ENCODE measurements at places on chromosomes 12 and 14.

GRCh38 chr14:63045612-63046320 is 508 bp upstream of the KCNH5 start:
- peak; percentile 20 for DNase-seq

GRCh38 chr12:13942826-13943225 is 38.6 kb downstream of the GRIN2B start:
- no peak for DNase-seq

DNA sequence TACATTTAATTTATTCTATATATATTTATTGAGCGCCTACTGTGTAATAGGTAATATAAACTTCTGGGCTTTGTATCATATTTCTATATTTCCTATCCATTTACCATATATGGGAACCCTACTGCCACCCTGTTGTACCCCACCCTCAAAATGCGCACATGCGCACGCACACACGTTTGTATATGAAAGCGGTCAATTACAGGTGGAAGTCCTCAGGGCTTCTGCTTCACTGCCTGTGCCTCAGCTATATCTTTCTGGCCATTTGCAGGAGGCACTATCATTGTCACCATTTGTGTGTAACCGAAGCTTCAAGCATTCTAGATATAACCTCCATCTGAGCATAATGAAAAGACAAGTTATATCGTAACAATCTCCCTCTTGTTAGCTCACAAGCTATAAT is 31.3 kb upstream of the KCNMB4 start:
- no peak for DNase-seq

GRCh38 chr14:87045246-87045645 is 947.7 kb downstream of the GALC start:
- peak; percentile 22 for DNase-seq

- DNase-seq: no peak
Measured at GRCh38 chr12:123148223-123148622, 2.7 kb downstream of the PITPNM2 start.

- DNase-seq: peak; percentile 52
Measured at GRCh38 chr12:4037747-4038312, 164.6 kb upstream of the PARP11 start.

- no peak for DNase-seq
Measured at GRCh38 chr12:79370021-79370420, 320.7 kb downstream of the PAWR start.

DNA sequence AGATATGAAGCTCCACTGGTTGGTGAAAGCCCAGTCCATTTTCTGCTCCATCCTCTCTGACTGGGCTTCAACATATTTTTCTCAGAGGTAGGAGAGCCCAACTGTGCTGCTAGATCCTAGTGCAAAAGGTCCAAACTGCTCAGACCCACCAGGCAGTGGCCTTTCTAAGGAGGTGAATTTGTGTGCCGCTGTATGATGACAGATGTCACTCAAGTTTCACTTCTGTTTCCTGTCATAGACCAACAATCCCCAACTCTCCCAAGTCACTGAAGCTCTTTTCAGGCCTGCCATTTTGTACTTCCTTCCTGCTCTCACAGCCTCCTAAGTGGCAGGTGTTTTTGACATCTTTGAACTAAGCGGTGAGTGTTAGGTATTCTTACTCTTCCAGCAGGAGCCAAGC is 16.4 kb upstream of the RNASE4 start:
- no peak for DNase-seq

Data from fibroblast of upper back skin (primary cell).